ENCODE measurements at places on chromosomes 2 and 18.

- DNase-seq, result no peak
These were observed 134.9 kb upstream of the CHAC2 start for GRCh38 chr2:53632714-53633113.

DNA sequence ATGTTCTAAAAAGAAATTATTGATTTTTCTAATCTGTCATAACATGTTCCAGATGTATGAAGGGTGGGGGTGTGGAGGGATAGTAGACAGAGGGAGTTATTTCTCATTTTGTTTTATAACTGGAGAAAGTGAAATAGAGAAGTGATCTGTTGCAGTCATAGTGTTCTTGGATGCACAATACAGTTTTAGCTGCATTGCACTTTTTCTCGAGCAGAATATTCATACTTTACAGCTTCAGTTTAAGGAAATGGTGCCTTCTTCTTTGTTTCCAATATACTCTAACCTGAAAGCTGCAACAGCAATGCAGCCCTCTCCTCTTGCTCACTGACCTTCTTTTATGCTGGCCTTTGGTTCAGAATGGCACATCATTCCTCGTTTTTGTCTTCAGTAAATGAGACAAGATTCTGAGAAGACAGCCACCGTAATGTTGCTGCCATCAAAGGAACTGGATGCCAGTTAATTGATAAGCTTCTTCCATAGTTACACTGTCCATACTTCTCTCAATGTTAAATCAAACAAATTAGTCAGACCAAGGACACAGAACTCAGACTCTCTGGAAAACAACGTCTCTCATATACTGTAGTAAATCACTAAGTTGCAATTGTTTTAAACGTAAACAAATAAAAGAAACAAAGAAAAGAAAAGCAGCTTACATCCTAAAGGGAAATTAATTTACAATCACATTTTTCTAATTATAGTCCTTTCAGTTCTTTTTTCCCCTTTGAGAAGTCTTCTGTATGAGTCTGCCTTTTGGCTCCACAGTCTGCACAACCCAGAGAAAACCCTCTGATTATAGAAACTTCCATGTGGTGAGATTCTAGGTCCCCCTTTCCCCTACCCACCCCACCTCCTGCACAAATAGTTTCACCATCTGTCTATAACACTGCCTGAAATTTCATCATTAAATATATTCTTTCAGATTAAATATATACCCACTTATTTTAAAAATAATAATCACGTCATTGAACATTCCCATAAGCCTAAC is 97.4 kb upstream of the UGP2 start:
- DNase-seq, result no peak

DNA sequence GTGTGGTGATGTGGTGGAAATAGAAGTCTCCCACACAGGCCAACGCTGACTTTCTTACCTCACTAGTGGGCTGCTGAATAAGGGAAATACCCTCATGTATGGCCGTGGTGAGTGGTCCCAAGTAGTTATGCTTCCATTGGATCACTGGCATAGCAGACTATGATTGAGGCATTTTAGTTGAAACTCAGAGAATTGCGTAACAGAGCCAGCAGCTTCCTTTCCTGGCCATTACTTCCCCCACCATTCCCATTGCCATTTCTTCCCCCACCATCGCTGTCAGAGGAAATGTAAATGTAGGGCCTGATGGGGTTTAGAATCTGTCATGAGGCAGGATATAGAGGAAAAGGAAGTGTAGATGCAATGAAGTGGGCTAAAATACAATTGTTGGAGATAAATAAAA is 209.5 kb downstream of the KCNH7 start:
- DNase-seq, result no peak

DNA sequence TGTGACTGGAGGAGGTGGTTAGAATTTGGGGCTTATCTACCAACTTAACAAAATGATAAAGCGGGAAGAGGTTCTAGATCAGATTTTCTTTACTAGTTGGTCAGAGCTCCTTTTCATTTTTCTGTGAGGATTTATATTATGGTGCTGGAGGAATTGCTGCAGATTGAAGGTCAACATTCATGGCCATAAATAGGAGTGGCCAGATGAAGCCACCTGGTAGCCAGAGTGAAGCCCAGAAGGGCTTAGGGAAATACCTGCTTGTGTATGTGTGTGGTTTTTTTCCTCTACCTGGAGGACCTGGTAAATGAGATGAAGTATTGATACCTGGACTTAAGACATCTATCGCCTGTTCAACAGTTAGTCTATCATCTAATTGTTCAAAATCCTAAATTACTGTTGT is 122.9 kb upstream of the MSTN start:
- DNase-seq, result no peak
